ENCODE measurements at places on chromosomes 1 and 21.
A peak's percentile ranks its signal among the peaks of the same experiment; 100 is the strongest.

- DNase-seq: no peak
Observed at GRCh38 chr21:32886339-32886738, 114.8 kb upstream of the PAXBP1 start.

GRCh38 chr1:95282518-95282895, 48.5 kb downstream of the RWDD3 start:
- DNase-seq: no peak

GRCh38 chr1:119160409-119160808, 20.0 kb upstream of the WARS2 start:
- no peak for DNase-seq

DNA sequence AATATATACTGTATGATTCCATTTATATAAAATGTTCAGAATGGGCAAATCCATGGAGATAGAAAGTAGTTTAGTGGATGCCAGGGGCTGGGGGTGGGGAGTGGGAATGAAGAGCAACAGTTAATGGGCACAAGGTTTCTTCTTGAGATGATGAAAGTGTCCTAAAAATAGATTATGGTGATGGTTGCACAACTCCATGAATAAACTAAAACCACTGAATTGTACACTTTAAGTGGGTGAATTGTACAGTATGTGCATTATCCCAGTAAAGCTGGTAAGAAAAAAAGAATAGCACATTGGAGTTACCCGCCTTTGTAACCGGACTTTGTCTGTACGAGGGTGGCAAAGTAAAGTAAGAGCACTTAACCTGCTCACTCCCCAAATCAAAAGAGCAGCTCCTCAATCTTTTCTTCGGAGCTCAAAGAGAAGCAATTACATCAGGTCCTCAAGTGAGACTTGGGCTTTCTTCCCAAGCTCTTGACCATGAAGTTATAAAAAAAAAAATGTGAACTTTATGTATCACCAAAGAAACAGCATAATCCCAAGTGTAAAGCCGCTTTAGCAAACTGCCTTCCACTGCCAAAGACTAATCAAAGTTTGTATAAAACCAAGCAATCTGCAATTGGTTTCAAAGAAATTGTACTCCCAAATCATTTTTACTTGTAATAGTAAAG, 32.1 kb downstream of the ALDH9A1 start:
- no peak for DNase-seq

- no peak for DNase-seq
Observed at GRCh38 chr1:185526344-185527307, 207.6 kb upstream of the HMCN1 start.

DNA sequence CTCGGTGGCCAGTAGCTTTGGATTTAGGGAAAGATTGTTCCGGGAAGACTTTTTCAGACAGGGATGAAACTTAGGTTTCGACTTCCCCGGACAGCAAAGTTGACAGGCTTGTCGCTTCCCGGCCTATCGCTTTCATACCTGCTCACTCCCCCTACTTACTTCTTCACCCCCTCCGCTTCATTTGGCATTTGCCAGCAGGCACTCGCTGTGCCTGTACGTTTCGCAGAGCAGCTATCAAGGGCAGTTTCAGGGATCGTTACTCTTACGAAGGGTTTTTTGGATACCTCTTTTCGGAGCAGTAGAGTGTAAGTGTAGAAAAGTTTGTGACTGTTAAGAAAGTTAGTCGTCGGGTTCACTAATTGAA, 393 bp downstream of the BLZF1 start:
- DNase-seq: no peak

- no peak for DNase-seq
Observed at GRCh38 chr1:91729621-91730358, 156.2 kb downstream of the TGFBR3 start.

GRCh38 chr1:4656533-4657140, 2.2 kb downstream of the AJAP1 start:
- DNase-seq: peak; percentile 52

DNA sequence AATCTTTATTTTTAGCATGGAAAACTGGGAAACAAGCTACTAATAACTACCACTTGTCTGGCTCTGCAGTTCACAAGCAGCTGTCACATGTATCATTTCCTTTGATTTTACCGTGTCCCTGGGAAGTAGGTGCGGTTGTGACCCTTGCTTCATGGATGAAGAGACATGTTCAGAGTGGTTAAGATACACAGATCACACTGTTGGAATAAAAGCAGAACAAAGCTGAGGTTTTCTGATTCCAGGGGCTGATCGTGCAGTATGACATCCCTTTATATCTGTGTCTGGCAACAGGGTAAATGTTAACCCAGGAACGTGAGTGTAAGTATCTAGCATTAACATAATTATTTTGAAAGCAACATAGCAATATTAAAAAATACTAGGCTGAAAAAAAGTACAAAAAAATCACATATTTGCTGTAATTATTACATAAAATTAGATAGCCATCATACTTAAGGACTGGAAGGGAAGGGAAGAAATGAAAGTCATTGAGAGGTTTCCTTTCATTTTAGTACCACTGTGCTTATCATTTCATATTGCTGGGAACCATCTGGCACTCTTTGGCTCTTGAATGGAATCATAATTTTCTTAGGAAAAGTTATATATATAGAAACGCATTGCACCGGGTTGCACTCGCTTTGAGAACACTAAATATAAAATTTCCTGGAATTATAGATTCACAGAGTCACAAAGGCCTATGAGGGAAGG, 62.8 kb upstream of the PAXBP1 start:
- no peak for DNase-seq

- DNase-seq: no peak
Observed at GRCh38 chr1:109786531-109787021, 22.9 kb upstream of the EPS8L3 start.

DNA sequence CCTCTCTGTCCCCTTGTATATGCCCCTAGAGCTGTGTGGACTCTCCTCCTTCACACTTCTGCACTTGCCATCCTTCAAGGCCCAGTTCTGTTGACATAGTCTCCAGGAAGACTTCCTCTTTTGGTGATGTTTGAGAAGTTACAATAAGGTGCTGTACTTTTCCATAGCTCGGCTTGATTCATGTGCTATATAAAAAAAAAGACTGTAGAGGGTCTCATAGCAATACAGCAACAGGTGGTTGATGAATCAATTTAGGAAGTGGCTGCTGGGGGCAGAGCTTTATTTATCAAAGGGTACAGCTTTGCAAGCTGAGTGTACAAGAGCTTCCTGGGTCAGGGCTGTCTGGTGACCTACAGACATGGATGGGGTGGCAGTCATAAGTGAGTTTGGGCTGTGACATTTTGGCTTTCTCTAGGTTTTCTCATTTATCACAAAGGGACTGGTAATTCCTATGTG, 102.7 kb downstream of the RUNX1 start:
- no peak for DNase-seq

- DNase-seq: no peak
Observed at GRCh38 chr1:90926971-90927370, 94.9 kb downstream of the ZNF644 start.

GRCh38 chr1:245197911-245198379, 43.2 kb downstream of the KIF26B start:
- DNase-seq: no peak

DNA sequence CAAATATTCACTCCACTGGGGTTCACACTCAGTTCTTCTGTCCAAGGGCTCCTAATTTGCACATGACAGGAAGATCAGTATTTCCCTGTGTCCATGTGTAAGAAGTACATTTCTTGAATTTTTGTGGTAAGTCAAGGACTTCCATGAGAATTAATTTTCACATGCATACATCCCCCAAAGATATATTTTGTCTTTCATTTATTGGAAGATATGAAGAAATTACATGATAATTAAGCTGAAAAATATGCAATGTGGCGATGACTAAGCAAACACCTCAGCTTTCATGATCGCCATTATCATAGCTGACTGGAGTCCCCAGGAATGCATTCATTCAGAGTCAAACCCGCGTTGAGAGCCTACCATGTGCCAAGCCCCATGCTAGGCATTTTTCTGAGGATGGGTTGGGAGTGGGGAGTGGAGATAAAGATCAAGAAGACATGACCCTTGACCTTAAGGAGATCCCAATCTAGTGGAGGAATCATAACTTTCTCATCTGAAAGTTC, 104.6 kb upstream of the F3 start:
- DNase-seq: no peak

- no peak for DNase-seq
Observed at GRCh38 chr1:243837907-243838535, 12.0 kb downstream of the AKT3 start.

DNA sequence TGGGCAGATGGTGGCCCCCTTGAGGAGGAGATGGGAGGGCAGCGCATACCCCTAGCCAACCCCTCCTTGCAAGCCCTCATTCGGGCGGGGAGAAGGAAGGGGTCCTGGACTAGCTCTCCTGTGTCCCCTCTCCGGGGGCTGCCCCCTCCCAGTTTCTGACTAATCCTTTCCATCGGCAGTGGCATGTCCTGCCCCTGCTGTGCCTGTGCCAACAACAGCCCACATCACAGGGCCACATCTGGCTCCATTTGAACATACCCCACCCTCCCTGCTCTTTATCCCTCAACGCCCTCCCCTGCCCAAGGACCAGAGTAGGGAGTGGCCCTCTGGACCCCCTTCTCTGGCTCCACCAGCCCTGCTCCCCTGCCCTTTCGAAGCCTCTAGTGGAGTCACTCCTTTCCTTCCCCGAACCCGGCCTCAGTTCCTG, 11.0 kb upstream of the LMNA start:
- DNase-seq: no peak

DNA sequence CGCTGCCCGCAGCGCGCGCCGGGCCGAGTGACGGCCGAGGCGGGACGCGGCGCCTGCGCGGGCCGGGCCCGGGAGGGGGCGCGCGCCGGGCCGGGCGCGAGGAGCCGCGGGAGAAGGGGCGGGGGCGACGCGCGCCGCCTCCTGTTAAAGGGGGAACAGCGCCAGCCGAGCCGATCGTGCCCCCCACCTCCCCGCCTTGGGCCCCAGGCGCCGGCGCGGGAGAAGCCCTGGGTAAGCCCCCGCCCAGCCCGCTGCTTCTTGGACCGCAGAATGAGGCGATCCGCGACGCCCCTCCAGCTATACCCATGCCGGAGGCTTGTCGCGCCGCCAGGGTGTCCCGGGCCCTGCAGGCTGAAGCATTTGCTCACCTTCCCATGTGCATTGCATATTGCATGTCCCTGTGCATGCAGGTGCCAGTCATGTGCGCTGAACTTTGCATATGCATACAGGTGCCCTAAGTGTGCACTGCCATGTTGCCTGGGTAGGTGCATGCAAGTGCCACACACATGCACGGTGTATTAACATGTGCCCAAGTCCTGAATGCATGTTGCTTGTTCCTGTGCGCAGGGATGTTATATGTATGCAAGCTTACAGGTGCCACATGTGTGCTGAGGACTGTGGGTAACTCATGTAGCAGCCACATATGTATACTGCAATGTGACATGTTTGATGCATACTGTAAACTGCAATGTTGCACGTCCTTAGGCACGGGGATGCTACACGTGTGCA, at the start of gene ADGRB2:
ADGRB2 (minus strand) TSS at position 29 of the 729 bp plus-strand sequence. CDS start 7,119 bp downstream, outside the sequence.
- peak; percentile 24 for DNase-seq

DNA sequence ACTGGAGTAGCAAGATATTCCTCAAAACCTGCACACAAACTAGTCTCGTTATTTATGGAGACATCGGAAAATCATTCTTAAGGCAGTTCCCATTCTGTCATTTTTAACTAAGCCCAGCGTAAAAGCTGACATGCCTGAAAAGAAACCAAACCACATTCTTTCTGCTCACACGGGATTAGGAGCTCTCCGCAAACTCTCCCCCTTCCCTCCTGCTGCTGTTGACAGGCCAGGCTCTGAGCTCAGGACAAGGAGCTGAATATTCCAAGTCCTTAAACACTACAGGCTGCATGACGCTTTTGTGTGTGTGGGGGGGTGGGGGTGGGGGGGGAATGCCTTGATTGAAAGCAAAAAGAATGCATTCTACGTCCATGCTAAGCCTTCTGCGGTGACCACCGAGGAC, 5.2 kb downstream of the OLIG1 start:
- no peak for DNase-seq

DNA sequence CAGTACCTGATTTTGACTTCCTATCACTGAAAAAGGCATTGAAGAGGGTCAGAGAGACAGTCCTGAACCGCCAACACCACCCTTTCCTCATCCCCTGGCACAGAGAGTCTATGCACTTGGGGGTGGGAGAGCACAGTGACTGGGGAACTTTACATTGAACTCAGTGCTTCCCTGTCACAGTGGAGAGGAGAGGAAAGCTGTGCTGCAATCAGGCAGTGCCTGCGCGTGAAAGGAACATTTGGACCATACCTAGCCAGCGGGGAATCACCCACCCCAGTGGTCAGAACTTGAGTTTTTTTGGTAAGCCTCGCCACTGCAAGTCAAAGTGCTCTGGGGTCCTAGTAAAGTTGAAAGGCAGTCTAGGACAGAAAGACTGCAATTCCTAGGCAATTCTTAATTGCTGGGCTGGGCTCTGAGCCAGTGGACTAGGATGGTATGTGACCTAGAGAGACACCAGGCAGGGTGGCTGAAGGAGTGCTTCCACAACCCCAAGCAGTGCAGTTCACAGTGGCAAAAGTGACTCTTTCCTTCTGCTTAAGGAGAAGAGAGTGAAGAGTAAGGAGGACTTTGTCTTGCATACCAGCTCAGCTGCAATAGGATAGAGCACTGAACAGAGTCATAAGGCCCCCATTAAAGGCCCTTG, 9.4 kb upstream of the HENMT1 start:
- DNase-seq: no peak

GRCh38 chr1:213415691-213416380, 364.8 kb downstream of the RPS6KC1 start:
- DNase-seq: no peak

DNA sequence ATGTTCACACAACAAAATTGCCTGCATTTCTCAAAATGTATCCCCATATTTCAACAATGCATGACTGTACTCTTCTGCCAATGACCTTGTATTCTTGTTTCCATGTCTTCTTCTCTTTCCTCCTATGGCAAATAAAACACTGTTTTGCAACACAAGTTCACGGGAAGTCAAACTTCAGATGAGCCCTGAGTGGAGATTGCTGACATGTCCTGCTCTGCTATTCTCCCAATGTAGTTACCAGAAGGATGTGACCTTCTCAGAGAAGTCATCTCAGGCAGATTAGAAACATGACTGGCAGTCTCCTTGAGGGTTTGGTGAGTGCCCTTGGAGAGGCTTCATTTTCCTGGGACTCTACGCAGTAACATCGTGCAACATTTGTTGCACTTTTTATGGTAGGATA, 15.6 kb downstream of the FCGR2B start:
- no peak for DNase-seq

All from nucleus accumbens (tissue), 56 donors.